ENCODE measurements at places on chromosomes 3 and 15.

DNA sequence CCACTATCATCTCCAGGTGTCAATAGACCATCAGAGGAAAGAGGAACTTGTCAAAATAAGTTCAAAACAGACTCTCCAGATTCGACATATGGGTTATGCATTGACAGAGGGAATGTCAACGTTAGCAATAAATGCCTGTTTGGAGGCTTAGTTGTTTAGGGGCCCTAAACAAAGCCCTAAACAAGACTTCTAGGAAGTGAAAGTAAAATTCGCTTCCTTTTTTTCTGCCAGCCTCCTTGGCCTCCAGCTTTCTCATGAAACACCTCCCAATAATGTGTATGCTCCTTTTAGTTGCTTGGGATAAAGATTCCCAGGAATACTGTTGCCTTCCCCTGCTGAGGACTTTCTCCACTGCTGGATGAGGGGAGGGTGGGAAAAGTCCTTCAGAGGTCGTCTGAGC, 70.9 kb upstream of the ARNT2 start:
- peak; percentile 29 for DNase-seq

DNA sequence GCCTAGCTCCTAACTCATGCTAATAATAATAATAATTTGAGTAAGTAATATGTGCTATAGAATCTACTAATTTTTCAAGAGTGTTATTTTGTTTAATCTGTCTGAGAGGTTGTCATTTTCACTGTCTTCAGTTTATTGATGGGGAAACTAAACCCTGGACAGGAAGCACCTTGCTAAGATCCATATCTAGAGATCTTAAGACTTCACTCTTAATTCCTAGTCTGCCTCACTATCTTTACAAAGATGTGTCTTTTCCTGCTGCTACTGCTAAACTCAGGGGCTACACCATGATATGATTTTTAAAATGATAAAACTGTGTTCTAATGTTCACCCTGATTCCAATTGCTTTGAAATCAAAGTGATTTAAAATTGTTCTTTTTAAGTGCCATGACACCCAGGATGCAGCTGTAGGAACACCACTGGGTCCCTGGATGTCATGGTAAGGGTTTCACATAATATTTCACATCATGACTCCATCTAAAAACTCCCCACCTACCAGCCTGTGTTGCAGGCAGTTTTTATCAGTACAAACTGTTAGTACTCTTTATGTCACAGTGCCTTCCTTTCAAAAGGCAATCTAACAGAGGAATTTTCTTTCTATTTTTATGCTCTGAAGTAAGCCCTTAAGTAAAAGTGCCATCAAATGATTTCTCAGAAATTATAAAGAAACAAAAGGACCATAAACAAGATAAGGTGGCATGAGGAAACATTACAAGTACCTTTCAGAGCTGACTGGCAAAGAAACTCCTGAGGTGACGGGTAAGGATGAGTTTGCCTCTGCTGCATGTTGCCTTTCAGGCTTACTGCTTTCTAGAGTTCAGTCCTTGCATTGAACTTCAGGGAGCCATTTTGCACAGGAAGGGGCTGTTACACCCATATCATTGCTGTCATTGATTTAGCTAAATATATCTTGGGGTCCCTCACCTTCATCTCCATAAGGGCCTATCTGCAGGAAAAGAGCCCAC, 160.1 kb upstream of the SATB1 start:
- peak; percentile 33 for DNase-seq

- no peak for DNase-seq
Measured at GRCh38 chr3:151787626-151788025, 26.3 kb upstream of the AADAC start.

GRCh38 chr15:85539491-85539890, 159.1 kb downstream of the AKAP13 start:
- no peak for DNase-seq

DNA sequence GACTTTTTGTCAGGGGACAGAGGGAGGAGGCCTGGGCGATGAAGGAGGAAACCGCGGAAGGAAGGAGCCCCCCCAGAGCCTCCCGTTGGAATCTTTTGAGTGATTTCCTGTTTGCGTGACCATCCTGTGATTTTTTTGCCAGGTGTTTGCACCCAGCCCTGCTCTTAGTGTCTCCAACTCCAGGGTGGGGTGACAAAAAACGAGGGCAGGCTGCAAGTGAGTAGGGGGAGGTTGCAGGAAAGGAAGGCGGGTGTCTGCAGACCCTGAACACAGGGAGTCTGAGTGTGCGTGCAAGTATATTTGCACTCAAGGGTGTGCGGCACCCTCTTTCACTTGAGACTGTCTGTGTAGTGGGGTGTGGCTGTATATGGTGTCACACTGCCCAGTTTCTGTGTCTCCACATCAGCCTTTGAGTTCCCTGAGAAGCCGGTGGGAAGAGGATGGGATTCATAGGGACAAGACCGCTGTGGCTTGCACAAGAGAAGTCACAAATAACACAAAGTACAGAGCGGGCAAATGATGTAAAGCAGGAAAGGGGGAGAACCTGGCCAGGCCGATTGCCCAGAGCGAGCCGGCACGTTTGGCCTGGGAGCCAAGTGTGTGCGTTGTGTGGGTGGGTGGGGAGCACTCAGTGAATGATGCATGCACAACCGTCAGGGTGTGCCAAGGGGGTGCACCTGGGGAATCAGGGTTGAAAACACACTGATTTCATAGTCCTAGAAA, 6.6 kb downstream of the ISLR2 start:
- no peak for DNase-seq

GRCh38 chr15:76903251-76903681, 1.9 kb downstream of the SCAPER start:
- peak; percentile 58 for DNase-seq

DNA sequence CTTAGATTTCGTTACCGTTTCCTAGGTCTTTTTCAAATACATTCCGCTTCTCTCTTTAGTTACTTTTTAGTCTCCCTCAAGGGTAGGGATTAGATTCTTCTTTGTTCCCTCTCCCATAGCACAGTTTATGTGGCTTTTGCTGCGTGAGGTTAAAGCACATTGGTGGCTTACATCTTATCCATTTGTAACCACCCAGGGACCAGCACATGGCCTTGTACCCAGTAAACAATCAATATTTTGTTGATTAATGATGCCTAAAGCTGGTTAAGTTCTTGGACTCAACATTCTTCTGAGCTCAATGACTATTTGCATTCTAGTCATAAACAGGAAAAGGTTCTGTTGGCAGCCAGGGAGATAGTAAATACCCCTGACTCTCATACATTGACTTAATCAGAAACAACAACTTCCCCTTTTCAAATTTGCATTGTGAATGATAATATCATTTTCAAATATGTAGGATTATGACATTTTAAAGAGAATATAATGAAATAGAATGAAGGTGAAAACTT, 60.2 kb downstream of the CACNA1D start:
- no peak for DNase-seq

- DNase-seq, result no peak
Measured at GRCh38 chr15:39784638-39785037, 2.0 kb upstream of the FSIP1 start.

DNA sequence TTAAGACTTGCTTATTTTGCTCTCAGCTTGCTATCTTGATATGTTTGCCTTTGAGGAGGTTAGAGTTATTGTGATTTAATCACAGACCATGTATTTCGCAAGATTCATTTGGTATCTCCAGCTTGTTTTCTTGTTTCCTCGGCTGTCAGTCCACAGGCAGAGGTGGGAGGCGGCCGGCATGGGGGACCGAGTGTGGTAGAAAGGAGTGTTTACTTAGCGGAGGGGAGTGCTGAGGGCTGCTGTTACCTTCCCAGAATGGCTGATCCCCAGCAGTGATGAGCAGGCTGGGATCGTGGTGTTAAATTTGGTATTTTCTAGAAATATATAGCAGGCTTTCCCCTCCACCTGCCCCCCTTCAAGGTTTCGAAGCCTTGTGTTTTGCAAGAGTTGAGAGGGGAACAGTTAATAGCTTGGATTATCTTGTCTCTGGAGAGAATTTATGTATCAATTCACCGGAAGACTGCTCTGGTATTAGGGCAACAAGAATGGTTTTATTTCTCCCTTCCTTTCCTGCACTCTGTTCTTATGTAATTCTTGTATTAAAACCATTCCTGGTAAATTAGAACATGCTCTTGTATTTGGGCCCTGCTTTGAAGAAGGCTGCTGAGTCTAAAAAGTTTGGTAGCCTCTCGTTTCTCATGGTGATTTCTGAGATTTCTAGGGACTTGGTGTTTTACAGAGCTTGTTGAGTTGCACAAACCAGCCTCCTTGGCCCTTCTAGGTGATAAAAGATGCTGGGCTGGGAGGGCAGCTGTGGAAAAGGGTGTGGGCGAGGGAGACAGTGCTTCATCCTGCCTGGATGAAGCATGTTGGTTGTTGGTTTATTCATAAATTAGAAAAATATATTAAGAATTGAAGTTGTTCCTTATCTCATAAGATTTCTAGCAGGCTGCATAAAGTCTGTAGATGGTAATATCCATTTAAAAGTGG, 151.4 kb downstream of the IGF1R start:
- DNase-seq, result peak; percentile 18

GRCh38 chr3:67564008-67564407, 90.4 kb downstream of the SUCLG2 start:
- no peak for DNase-seq

DNA sequence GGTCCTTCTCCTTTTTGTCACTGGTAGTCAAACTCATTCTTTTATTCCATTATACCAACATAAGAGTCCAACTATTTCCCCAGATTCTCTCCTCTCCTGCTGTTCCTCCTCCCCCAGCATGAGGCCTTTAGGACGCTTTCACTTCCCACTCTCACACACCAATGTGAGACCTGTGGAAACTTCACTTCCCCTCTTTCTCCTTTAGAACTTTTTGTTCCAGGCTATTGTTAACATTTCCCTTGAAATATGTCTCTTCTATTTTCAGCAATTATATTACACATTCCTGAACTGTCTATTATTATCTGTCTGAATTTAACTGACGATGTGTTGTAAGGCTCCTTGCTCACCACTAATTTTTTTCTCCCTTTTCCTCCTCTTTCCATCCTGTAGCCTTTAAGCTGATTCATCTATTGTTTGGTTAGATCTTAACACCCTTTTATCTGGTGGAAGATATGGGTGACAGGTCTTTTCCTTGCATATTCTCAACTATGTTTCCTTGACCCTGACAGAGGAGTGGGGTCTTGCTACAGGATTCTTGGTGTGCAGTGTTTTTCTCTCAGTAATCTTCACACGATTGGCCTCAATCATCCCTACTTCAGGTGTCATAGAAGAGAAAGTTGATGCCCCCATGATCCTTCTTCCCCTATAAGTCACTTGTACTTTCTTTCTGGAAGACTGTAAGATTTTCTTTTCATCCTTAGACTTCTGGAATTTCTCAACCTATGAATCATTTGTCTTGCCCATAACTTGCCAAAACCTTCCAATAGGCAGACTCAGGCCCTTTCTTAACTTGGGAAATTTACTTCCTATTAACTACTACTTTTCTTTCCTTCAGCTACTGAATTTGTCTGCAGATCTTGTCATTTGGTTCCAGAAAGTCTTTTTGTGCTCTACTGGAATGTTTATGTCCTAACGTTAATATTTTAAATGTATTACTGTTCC, 5.9 kb downstream of the CYP19A1 start:
- DNase-seq, result peak; percentile 68
